ENCODE measurements at places on chromosomes 6 and 20.

GRCh38 chr20:2331901-2332565 is 36.2 kb downstream of the TGM3 start:
- no peak for DNase-seq

DNA sequence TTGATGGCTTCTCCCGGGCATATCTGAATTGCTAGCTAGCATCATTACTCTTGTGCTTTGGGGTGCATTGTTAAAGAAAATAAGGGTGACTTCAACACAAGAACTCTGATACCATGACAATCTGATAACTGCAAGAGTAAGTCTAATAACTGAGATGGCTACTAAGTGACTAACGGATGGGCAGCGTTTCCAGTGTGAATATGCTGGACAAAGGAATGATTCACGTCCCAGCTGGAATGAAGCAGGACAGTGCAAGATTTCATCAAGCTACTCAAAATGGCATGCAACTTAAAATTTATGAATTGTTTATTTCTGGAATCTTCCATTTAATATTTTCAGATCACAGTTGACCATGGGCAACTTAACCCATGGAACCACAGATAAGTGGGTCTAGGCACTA is 31.7 kb downstream of the MOXD1 start:
- no peak for DNase-seq

GRCh38 chr6:30157581-30157980 is 3.4 kb downstream of the TRIM10 start:
- DNase-seq: no peak

- no peak for DNase-seq
Measured at GRCh38 chr6:112225691-112226090, 28.7 kb downstream of the LAMA4 start.

DNA sequence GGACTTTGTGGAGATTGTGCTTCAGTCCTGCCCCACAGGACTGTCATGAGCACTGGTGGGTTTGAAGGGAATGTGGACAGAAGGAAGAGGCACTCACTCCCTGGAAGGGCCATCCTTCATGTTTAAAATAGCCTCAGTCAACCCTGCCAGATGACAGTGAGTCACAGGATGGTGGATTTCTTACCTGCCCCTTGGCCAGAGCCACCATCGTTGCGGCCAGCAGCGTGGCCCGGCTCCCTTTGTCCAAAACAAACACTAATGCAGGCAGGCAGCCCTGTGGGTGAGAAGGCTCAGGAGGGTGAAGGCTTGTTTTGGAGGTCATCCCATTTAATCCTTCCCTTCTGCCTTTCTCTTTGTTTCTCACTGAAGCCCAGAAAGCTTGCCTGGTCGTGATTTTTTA is 422.7 kb downstream of the CD83 start:
- DNase-seq: no peak

DNA sequence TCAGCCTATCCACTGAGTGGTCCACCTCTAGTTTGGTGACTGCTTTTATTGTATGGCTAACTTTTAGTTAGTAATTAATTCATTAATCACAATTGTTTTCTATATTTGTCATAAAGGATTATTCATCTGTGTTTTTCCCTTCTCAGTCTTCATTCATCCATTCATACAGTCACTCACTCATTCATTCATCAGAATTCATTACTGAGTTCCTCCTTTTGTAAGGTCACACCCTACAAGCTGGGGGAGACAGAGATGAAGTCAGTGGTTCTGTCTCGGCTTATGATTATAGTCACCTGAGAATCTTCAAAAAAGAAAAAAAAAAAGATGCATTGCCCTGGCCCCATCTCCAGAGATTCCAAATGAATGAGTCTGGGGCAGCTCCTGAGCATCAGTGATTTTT is 257.1 kb downstream of the ADGB start:
- no peak for DNase-seq

GRCh38 chr6:45681860-45682511 is 304.3 kb upstream of the SUPT3H start:
- DNase-seq: no peak

DNA sequence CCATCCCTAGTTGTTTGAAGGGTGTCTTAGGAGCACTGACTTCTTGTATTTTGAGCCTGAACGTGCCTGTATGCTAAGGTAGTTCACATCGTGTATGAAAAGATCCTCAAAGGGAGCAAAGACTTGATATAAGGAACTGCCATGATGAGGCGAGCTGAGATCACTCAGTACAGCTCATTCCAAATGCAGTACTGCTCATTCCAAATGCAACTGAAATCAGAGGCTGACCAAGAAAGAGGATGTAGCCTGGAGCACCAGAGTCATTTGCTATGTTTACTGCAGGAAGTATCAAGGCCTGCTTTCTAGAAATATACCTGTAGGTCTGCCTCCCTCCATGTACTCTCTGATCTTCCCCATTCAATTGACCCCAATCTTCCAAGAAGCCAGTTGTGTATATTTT is 832.2 kb downstream of the EYS start:
- no peak for DNase-seq

GRCh38 chr6:111894951-111895350 is 21.7 kb upstream of the FYN start:
- DNase-seq: no peak

- DNase-seq: no peak
Measured at GRCh38 chr20:46951405-46951804, 56.8 kb downstream of the EYA2 start.

GRCh38 chr6:163793011-163793983 is 378.8 kb downstream of the QKI start:
- DNase-seq: no peak

- peak; percentile 57 for DNase-seq
Measured at GRCh38 chr6:75893058-75893775, 144.2 kb downstream of the MYO6 start.

GRCh38 chr6:69487688-69488087 is 309.1 kb downstream of the LMBRD1 start:
- no peak for DNase-seq

DNA sequence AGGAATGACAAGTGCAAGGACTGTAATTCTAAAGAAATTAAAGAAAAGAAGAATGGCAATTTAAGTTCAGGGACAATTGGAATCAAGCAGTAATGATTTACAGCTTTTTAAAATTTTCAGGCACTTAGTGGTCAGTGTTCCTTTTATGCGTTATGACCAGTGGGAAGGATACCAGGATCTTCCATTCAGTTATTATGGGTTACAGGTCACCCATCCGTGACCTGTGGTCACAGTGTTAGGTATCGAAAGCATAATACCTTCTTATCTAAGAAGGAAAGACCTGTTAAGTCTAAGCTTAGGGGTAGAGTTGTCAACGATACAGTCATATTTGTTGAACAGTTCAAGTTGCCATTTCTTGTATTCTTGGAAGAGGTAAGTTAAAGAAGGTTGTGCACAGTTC is 253.8 kb downstream of the LAMA2 start:
- DNase-seq: no peak

- peak; percentile 40 for DNase-seq
Measured at GRCh38 chr6:41546475-41546865, 289 bp downstream of the FOXP4 start.

DNA sequence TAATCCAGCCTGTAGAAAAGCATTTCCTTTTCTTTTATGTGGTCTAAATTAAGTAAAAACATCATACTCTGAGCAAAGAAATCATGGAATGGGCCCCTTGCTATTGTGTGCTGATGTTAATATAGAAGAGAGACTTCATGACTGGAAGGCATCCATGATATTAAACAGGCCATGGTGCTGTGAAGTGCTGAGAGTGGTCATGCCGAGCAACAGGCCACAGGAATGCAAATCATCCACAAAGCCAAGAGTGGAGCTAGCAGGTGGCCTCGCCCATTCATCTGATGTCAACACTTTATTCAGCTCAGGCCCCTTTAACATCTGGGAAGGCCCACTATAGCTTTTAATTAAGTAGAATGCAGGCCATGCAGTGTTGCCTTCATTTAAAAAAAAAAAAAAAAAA is 115.2 kb upstream of the HMGCLL1 start:
- no peak for DNase-seq

DNA sequence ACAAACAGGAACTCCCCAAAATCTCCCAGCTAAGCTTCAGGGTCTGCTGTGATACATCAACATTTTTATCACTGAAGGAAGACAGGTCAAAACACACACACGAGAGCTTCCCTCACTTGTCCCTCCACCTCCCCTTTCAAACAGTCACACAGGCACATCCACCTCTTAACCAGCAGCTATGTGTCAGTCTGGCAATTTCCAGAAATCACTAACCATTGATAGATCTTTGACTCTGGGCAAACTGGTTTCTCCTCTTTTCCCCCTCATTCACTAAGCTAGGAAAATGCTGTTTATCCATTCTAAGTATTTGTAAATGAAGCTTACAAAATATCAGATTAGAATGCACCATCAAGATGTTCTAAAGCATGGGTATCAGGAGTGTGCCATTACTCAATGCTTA is 87.8 kb downstream of the DCDC2 start:
- no peak for DNase-seq

- no peak for DNase-seq
Measured at GRCh38 chr6:148021699-148022098, 320.9 kb upstream of the SASH1 start.

GRCh38 chr6:37714836-37715420 is 17.2 kb upstream of the MDGA1 start:
- no peak for DNase-seq

DNA sequence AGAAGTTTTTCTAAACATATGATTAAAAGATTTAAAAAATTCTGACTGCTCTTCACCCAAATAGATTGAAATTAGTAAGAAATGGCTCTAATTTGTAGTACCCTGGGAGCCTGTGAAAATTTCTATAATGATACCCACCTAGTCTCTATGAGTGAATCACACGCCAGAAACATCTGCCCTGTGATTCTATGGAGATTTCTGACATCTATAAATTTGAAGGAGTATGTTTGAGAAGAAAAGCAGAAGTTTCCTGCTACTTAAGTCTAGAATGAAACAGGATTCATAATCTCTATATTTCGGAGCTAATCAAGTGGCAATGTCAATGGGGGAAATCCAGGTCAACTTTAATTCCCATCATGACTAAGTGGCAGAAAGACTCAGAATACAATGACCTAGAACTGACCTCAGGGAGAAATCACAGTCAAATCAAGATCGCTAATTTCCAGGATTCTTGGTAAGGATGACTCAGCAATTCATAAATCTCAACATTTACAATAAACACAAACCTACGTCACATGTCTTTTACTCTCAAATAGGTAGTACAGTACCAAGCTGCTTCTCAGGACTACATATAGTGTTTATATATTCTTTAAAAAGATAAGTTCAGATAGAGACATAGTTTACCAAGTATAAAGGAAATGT is 186.2 kb upstream of the TNFAIP3 start:
- peak; percentile 9 for DNase-seq

All from A549 (cell line).